ENCODE measurements at places on chromosomes 12 and 14. TPM values are rescaled to one million over a fixed set of nuclear protein-coding genes. Genes with fewer than 3 reads are reported as not detected.

SPRYD3 gene
- total RNA-seq = 38.8 TPM

AGAP2 gene
- 0.12 TPM for total RNA-seq

ASPG gene
- not detected for total RNA-seq

CLEC4C gene
- not detected for total RNA-seq

BCL11B gene
- total RNA-seq = 0.33 TPM

RNASE1 gene
- 0.12 TPM for total RNA-seq

NOXRED1 gene
- total RNA-seq = 0.07 TPM

KIF26A gene
- total RNA-seq = 3.9 TPM

CLEC6A gene
- total RNA-seq = not detected

CLEC12A gene
- not detected for total RNA-seq

CCDC175 gene
- not detected for total RNA-seq

TMBIM6 gene
- 482 TPM for total RNA-seq

DBX2 gene
- not detected for total RNA-seq

CDH24 gene
- 3.2 TPM for total RNA-seq

ENDOU gene
- total RNA-seq = not detected

ZNF891 gene
- total RNA-seq = 0.37 TPM

TTC6 gene
- total RNA-seq = 0.29 TPM

PRPH gene
- 1.6 TPM for total RNA-seq

NAV3 gene
- total RNA-seq = 7.9 TPM

LTBP2 gene
- 7.6 TPM for total RNA-seq

SPIC gene
- not detected for total RNA-seq

ESYT1 gene
- 63.6 TPM for total RNA-seq

FGD6 gene
- 13.6 TPM for total RNA-seq

C1S gene
- total RNA-seq = 42.0 TPM

TMEM52B gene
- total RNA-seq = 0.12 TPM

DNAJC22 gene
- total RNA-seq = 22.7 TPM

GYS2 gene
- not detected for total RNA-seq

CCDC196 gene
- total RNA-seq = not detected

SLC7A7 gene
- total RNA-seq = 20.6 TPM

INHBC gene
- not detected for total RNA-seq

AHNAK2 gene
- total RNA-seq = 278 TPM

SCN8A gene
- 1.5 TPM for total RNA-seq

LRTM2 gene
- total RNA-seq = not detected

ESPL1 gene
- 18.2 TPM for total RNA-seq

PRIMA1 gene
- 0.32 TPM for total RNA-seq

KLRB1 gene
- total RNA-seq = not detected

DACT1 gene
- 0.43 TPM for total RNA-seq

TOMM20L gene
- total RNA-seq = not detected

RFX4 gene
- not detected for total RNA-seq

SETD1B gene
- 11.8 TPM for total RNA-seq

ATL1 gene
- 4.6 TPM for total RNA-seq

SYNDIG1L gene
- not detected for total RNA-seq

PROX2 gene
- not detected for total RNA-seq

ACRBP gene
- not detected for total RNA-seq

PRKCH gene
- 5.7 TPM for total RNA-seq

MON2 gene
- total RNA-seq = 16.5 TPM

KRT79 gene
- total RNA-seq = not detected

OR6C76 gene
- not detected for total RNA-seq

ETFBKMT gene
- total RNA-seq = 1.3 TPM

CDKN3 gene
- total RNA-seq = 62.9 TPM

RPGRIP1 gene
- 0.10 TPM for total RNA-seq

SIX4 gene
- total RNA-seq = 2.8 TPM

PIANP gene
- total RNA-seq = 0.84 TPM

NYNRIN gene
- total RNA-seq = 0.39 TPM

TEX52 gene
- not detected for total RNA-seq

SRSF5 gene
- total RNA-seq = 252 TPM

IAPP gene
- total RNA-seq = not detected

DPPA3 gene
- total RNA-seq = not detected

Data from A549 treated with Hydrocortisone at 1 μM for 4 hours (cell line).